ENCODE measurements at places on chromosomes 3 and 15.

DNA sequence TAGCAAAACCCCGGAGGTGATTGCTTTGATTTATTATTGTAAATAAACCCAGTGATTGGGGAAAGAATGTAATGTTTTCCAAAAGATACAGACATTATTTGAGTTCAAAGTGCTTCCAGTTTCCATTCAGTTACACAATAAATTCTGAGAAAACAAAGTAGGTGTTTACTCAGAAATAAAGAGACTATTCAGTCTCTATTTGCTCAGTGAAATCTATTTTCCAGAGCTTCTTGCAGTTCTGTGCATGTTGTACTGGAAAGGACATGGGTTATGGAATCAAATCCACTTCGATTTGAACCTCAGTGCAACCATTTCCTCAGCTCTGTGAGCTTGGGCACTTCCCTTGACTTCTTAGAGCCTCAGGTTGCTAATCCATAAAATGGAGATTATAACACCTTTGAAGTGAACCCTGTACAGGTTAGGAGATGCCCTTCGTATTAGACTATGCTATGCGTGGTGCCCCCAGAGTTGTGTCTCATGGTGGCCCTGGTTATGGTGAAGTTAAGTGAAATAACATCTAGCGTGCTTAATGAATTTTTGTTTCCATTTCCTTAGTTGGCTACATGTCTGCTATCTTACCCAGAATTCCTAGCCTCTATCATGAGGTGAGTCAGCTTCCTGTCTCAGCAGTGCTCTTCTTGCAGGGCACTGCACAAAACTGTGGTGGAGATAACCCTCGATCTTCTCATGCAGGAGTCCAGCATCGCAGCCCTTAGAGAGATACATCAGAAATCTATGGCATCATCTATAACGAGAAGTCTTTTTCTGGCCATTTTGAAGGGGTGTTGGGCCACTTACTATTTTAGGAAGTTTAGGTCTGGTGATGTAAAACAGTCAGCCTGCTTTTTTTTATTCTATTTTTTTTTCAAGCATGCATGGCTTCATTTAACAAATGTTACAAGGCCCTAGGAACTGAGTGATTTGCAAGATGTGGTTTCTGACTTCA, 97.7 kb downstream of the RPL39L start:
- no peak for DNase-seq

GRCh38 chr3:23115171-23115877, 87.8 kb upstream of the UBE2E2 start:
- no peak for DNase-seq

- DNase-seq = no peak
Observed at GRCh38 chr3:10554746-10555145, 49.4 kb upstream of the ATP2B2 start.

DNA sequence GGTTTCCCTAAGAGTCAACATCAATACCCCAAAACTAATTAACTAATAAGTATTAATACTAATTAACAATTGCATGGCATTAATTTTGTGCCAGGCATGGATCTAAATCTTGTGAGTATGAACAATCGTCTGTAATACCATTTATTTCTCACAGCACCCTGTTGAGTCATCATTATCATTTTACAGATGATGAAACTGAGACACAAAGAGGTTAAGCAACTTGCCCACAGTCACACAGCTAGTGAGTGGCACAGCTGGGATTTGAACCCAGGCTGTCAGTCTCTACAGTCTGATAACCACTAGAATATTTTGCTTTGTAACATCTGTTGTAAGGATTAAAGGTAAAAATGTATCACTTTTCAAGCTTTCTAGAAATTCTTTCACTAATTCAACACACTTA, 423.4 kb upstream of the WNT5A start:
- DNase-seq = no peak

- DNase-seq = peak; percentile 88
Observed at GRCh38 chr15:90165659-90166489, 35.3 kb upstream of the SEMA4B start.

Data from HTR-8/SVneo (cell line).